Neuronal stem cell (in vitro differentiated cells): ENCODE measurements at places on chromosomes 11 and 22.

- H3K27ac ChIP-seq: no peak overlapping the region
- DNase-seq: no peak
- no peaks in the 10 kb centered on the region for H3K36me3 ChIP-seq
- H3K4me3 ChIP-seq: no peak overlapping the region
- no peaks in the 10 kb centered on the region for H3K4me1 ChIP-seq
Observed at GRCh38 chr11:126680131-126680530, 320.4 kb downstream of the KIRREL3 start.

DNA sequence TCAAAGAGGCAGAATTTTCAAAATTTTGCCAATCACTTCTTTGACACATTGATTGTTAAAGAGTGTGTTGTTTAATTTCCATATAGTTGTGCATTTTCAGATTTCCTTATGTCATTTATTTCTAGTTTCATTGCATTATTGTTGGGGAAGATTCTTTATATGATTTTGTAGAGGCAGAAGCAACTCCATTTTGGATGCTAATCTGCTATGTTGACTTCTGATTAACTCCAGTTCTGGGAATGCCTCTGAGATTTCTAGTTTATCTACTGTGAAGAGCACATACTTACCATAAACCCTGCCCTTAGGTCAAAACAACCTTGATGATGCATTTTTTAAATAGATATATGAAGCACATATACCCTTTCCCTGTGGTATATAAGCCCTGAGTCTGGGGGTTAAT lies 29.5 kb upstream of the ZBED5 start:
- H3K27ac ChIP-seq: no peak overlapping the region
- H3K4me1 ChIP-seq: no peaks in the 10 kb centered on the region
- no peaks in the 10 kb centered on the region for H3K27me3 ChIP-seq

GRCh38 chr11:46603704-46604308 lies 10.0 kb upstream of the AMBRA1 start:
- no peaks in the 10 kb centered on the region for H3K27me3 ChIP-seq
- no peak overlapping the region for H3K4me3 ChIP-seq
- no peak for DNase-seq
- H3K4me1 ChIP-seq: no peaks in the 10 kb centered on the region
- H3K36me3 ChIP-seq: peaks cover 6% of the 10 kb centered on the region
- no peak overlapping the region for H3K27ac ChIP-seq

DNA sequence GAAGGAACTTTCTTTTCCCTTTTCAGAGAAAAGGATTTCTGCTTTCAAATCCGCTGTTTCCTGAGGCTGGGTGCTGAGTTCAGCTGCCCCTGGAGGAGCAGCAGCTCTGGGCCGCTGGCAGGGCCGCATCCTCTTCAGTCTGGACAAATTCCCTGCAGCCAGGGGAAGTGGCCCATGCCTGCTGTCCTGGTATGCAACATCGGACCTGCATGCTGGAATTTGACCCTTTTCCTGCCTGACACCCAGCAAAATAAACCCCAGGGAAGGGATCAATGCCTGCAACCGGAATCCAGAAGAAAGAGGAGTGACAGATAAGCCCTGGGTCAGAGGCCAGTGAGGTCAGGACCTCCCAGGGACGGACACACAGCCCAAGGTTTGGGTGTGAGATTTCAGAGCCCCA lies 54.1 kb upstream of the LINC01488 start:
- H3K4me3 ChIP-seq: no peak overlapping the region
- no peak for DNase-seq
- no peak overlapping the region for H3K27ac ChIP-seq

- peak overlapping the region; percentile 71 for H3K4me3 ChIP-seq
- no peaks in the 10 kb centered on the region for H3K36me3 ChIP-seq
- H3K27me3 ChIP-seq: peaks cover 8% of the 10 kb centered on the region
- DNase-seq: peak; percentile 46
- no peaks in the 10 kb centered on the region for H3K4me1 ChIP-seq
Observed at GRCh38 chr11:133787379-133788141, 57.8 kb downstream of the SPATA19 start.

- H3K27ac ChIP-seq: no peak overlapping the region
- DNase-seq: no peak
- H3K36me3 ChIP-seq: no peaks in the 10 kb centered on the region
Observed at GRCh38 chr11:70034740-70035365, 43.3 kb upstream of the ANO1 start.

- no peaks in the 10 kb centered on the region for H3K27me3 ChIP-seq
- no peak overlapping the region for H3K27ac ChIP-seq
- peaks cover 22% of the 10 kb centered on the region for H3K36me3 ChIP-seq
- H3K4me3 ChIP-seq: no peak overlapping the region
Observed at GRCh38 chr22:20464096-20464614, 26.5 kb upstream of the SCARF2 start.

DNA sequence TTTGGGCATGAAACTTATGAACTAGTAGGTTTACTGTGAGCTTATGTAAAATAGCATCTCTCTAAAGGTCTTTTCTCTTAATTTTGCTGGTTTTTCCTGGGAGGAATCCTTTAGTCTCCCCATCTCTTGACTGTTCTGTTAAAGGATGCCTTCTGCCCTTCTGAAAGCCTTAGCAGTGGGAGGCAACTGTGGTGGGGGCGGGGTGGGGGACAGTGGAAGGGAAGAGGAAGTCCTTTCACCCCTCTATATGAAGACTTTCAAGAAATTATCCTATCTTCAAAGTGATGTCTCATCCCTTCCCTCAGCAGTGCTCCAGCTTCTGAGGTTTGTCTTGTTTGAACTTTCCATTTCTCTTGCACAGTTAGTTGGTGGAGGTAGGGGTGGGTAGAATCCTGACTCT lies 73.1 kb downstream of the ELP4 start:
- no peak for DNase-seq
- no peaks in the 10 kb centered on the region for H3K36me3 ChIP-seq
- H3K27ac ChIP-seq: no peak overlapping the region
- H3K27me3 ChIP-seq: no peaks in the 10 kb centered on the region
- H3K4me1 ChIP-seq: peaks cover 4% of the 10 kb centered on the region

DNA sequence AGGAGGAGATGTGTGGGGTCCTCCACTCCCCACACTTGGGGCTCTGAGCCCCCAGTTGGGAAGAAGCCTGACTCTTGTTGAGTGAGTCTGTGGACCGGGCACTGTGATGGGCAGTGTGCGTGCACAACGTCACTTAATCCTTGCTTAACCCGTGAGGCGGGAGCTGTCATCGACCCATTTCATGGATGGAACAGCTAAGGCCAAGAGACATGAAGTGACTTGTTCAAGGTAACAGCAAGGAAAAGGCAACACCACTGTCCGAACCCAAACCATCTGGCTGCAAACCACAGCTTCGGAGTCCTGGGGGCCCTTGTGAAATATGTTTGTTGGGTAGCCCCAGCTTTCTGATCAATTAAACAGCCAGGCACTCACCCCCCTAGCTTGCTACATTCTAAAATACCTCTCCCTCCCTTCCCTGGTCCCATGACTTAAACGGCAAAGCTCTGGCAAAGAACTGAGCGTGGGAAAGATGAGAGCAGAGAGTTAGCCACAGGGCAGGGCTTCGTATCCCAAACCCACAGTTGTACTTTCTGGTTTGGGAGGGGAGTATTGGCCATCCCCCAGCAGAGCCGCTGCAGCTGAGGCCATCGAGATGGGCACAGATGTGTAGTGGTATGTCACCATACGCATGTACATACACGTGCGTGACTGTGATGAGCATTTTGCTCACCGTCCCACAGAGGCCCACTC lies 26.3 kb downstream of the FADS2 start:
- no peaks in the 10 kb centered on the region for H3K27me3 ChIP-seq
- no peak overlapping the region for H3K4me3 ChIP-seq
- peaks cover 71% of the 10 kb centered on the region for H3K36me3 ChIP-seq
- H3K27ac ChIP-seq: peak overlapping the region; percentile 11
- no peaks in the 10 kb centered on the region for H3K4me1 ChIP-seq

GRCh38 chr22:28505416-28506149 lies 174.1 kb downstream of the TTC28 start:
- H3K27ac ChIP-seq: no peak overlapping the region
- no peaks in the 10 kb centered on the region for H3K36me3 ChIP-seq
- H3K27me3 ChIP-seq: no peaks in the 10 kb centered on the region
- peak overlapping the region; percentile 20 for H3K4me3 ChIP-seq

DNA sequence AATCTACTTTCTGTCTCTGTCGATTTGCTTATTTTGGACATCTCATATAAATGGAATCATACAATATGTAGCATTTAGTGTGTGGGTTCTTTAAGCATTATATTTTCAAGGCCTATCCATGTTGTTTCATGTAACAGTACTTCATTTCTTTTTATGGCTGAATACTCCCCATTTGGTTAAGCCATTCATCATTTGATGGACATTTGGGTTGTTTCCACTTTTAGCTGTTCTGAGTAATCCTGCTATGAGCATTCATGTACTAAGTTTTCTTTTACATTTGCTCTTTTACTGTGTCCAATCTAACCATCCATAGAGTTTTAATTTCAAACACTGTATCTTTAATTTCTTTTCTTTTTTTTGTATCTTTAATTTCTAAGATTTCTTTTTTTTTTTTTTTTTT lies 55.6 kb upstream of the SPTBN2 start:
- no peaks in the 10 kb centered on the region for H3K4me1 ChIP-seq
- no peaks in the 10 kb centered on the region for H3K27me3 ChIP-seq
- peaks cover 17% of the 10 kb centered on the region for H3K36me3 ChIP-seq
- no peak overlapping the region for H3K27ac ChIP-seq
- no peak for DNase-seq

- H3K36me3 ChIP-seq: no peaks in the 10 kb centered on the region
- H3K27ac ChIP-seq: no peak overlapping the region
- H3K4me1 ChIP-seq: peaks cover 12% of the 10 kb centered on the region
- peak overlapping the region; percentile 70 for H3K4me3 ChIP-seq
- peak; percentile 79 for DNase-seq
Observed at GRCh38 chr11:10307400-10308200, 2.7 kb downstream of the ADM start.

DNA sequence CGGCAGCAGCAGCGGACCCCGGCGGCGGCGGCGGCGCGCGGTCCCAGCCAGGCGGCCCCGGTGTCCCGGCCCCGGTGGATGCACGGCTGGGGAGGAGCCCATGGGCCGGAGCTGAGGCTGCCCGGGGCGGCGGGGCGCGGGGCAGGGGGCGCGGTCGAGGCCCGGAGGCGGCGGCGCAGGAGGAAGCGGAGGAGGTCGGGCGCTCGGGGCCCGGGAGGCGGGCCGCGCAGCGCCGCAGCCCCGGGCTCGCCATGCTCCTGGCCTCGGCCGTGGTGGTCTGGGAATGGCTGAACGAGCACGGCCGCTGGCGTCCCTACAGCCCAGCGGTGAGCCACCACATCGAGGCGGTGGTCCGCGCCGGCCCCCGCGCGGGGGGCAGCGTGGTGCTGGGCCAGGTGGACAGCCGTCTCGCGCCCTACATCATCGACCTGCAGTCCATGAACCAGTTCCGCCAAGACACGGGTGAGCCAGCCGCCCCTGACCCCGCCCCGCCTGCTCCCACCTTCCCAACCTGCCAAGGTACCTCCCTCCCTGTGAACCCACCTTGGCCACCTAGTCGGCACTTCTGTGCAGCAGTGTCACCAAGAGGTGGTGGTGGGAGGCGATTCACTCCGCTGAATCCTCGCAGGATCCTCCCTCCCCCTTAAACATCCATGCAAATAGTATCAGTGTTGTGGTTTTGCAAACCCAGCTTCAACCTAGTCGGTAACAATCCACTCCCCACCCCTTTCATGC lies 580 bp downstream of the DTX4 start:
- H3K36me3 ChIP-seq: peaks cover 9% of the 10 kb centered on the region
- H3K4me3 ChIP-seq: peak overlapping the region; percentile 95
- no peak for DNase-seq
- H3K27ac ChIP-seq: peak overlapping the region; percentile 89

DNA sequence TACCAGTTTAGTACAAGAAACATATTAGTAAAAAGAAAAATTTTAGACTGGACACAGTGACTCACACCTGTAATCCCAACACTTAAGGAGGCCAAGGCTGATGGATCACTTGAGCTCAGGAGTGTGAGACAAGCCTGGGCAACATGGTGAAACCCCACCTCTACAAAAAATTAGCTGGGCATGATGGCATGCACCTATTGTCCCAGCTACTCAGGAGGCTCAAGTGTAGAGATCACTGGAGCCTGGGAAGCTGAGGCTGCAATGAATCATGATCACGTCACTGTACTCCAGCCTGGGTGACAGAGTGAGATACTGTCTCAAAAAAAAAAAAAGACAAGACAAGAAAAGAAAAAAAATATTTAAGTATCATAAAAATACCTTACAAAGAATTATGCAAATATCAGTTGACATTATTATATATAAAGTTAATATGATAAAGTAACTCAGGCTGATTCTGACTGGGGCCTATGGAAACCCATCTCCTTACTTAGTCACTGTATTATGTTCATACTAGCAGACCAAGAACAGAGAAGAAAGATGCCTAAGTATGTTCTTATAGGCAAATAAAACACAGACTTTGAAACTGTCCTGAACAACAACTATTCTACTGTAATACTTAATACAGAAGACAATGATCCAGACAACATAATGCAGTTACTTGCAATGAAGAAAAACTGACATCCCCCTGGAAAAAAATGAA lies 27.3 kb downstream of the FAM168A start:
- no peaks in the 10 kb centered on the region for H3K4me1 ChIP-seq
- H3K36me3 ChIP-seq: peaks cover 19% of the 10 kb centered on the region
- H3K4me3 ChIP-seq: no peak overlapping the region
- H3K27me3 ChIP-seq: no peaks in the 10 kb centered on the region

DNA sequence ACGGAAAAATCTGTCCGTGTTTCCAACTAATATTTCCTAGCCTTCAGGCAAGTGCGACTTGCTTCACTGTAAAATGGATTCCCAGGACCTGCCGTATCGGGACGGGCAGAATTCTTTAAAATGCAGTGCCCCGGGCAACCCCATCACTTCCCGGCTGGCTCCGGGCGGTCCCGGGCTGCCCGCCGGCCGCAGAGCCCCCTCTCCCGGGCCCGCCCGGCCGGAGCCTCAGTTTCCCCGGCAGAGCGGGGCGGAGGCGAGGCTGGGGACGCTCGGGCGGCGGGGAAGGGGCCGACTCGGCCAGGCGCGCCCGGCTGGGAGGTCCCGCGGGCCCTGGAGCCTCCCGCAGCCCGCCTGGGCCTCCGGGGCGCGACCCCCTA lies 84.2 kb upstream of the WNT7B start:
- H3K4me3 ChIP-seq: no peak overlapping the region
- no peak for DNase-seq
- peaks cover 40% of the 10 kb centered on the region for H3K27me3 ChIP-seq

DNA sequence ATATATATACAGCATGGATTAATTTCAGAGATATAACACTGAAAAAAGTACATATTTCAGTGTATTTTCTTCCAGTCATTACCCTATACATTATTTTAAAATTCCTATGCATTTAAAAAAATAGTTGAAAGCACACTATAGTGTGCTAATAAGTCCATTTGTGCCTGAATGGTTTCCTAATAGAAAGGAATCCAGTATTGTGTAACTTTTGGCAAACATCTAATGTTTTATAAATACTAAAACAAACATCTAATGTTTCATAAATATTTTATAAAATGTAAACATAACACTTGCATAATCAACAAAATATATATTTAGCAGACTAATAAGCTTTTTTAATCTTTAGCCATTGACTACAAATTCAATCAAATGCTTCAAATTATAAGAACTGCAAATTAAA lies 126.6 kb upstream of the FIBIN start:
- no peak overlapping the region for H3K4me3 ChIP-seq
- H3K27ac ChIP-seq: no peak overlapping the region
- H3K4me1 ChIP-seq: no peaks in the 10 kb centered on the region
- H3K27me3 ChIP-seq: no peaks in the 10 kb centered on the region
